ENCODE measurements at places on chromosomes 12 and 14.

GRCh38 chr12:117662620-117663395 lies 301.4 kb upstream of the NOS1 start:
- H3K4me1 ChIP-seq, result no peaks in the 10 kb centered on the region
- no peak overlapping the region for H3K27ac ChIP-seq
- H3K36me3 ChIP-seq, result no peaks in the 10 kb centered on the region

DNA sequence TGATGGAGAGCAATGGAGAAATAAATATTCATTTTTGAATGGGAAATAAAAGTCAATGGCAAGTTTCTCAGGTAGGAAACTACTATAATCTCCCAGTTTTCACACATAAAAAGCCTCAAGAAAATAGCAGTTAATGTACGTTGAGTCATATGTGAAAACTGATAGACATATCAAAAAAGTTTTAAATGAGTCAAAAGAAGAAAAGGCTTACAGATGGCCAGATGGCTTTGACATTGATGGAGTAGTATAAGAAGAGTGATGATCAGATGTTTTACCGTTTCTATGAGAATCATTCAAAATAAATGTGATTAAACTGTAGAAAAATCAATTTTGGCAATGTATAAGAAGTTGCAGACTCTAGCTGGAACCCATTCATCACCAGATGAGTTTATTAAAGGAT lies 97.8 kb downstream of the LLPH start:
- H3K36me3 ChIP-seq, result no peaks in the 10 kb centered on the region
- H3K27ac ChIP-seq, result no peak overlapping the region
- no peak overlapping the region for H3K4me3 ChIP-seq
- H3K4me1 ChIP-seq, result no peaks in the 10 kb centered on the region

- H3K4me1 ChIP-seq, result peaks cover 11% of the 10 kb centered on the region
- H3K27me3 ChIP-seq, result no peaks in the 10 kb centered on the region
- no peaks in the 10 kb centered on the region for H3K36me3 ChIP-seq
- H3K4me3 ChIP-seq, result no peak overlapping the region
These were observed 58.3 kb downstream of the VCPKMT start for GRCh38 chr14:50058113-50058512.

DNA sequence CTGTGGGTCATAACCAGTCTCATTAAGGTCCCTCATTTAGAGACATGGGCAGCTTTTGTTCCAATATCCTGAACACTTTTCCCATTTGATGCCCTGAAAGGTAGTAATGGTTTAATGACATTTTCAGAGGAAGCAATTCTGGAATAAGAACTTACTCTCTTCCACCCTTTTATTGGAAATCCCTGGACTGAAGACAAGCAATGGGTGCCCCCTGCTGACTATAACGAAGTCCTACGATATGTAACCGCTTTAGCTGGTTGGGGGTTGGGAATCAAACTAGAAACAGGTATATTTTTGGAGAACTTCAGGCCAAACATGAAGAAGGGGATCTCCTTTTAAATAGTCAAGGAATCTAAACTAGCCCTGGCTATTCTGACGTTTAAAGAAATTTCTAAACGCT lies 20.5 kb downstream of the SARNP start:
- H3K36me3 ChIP-seq, result peaks cover 17% of the 10 kb centered on the region
- no peaks in the 10 kb centered on the region for H3K4me1 ChIP-seq
- no peak overlapping the region for H3K27ac ChIP-seq
- H3K4me3 ChIP-seq, result no peak overlapping the region
- DNase-seq, result peak; percentile 37

DNA sequence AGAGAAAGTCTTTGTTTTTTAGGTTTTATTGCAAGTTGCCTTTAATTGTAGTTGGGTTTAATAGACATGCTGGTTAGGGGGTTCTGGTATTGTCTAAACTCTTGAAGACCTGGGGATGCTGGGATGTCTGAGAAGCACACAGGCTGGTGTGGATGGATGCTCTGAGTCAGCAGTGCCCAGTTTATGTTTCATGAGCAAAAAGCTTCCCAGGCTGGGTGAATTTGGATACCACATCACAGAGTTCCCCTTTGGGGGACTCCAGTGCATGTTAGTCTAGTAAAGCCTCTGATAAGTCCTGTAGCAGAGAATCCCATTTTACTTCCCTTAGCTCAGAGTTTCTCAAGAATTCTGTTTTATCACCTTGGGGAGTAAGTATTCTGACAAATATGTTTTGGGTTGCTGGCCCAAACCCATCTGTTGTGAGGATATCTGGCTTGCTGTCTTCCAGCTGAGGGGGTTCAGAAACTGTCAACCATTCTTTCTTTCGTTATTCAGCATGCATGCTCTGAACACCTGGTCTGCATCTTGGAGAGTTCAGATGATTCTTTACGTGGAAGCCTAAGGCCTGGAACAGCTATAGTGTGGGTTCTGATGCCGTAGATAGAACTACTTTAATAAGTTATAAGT lies 509.1 kb downstream of the VRK1 start:
- no peak overlapping the region for H3K4me3 ChIP-seq
- no peaks in the 10 kb centered on the region for H3K36me3 ChIP-seq
- H3K27ac ChIP-seq, result no peak overlapping the region
- H3K27me3 ChIP-seq, result peaks cover 3% of the 10 kb centered on the region
- DNase-seq, result no peak

GRCh38 chr12:52778833-52779232 lies 1.7 kb upstream of the KRT76 start:
- no peak overlapping the region for H3K4me3 ChIP-seq
- H3K27ac ChIP-seq, result no peak overlapping the region
- no peaks in the 10 kb centered on the region for H3K27me3 ChIP-seq

DNA sequence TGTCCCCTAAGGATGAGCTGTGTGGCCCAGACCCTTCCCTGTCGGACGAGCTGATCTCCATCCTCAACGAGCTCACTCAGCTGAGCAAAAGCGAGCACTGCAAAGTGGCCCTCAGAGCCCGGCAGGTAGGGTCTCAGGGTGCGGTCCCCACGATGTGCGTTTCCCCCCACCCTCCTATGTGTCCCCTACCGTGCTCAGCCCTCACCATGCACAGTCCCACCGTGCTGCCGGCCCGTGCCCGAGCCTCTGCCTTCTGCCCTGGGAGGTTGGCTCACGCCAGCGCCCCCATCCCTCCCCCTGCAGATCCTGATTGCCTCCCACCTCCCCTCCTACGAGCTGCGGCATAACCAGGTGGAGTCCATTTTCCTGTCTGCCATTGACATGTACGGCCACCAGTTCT lies 86.6 kb downstream of the FOXN4 start:
- no peaks in the 10 kb centered on the region for H3K27me3 ChIP-seq
- H3K36me3 ChIP-seq, result no peaks in the 10 kb centered on the region
- H3K4me3 ChIP-seq, result no peak overlapping the region
- H3K27ac ChIP-seq, result no peak overlapping the region
- no peaks in the 10 kb centered on the region for H3K4me1 ChIP-seq
- DNase-seq, result no peak

DNA sequence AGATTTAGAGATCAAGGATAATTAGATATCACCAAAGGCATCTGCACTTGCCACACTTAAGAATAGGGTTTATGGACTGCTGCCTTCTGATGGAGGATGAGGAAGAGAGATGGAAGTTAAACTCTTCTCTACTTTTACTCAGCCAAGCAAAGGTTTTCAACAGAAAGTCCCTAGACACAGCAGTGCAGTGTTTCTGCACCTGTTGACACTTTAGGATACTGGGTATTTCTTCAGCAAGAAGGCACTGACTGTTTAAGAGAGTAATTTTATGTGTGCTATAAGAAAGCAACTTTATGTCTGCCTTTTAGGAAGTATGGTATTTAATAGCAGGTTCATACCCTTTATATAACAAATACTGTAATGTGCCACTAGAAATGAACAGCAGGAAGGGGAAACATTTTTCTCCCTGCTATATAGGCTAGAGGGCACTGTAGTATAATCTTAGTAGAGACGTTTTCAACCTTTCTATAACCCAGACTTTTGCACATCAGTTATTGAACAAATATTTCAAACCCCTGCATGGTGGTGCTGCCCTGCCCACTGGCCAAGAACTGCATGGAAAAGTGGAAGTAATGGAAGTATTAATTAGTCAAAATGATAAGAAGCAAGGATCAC lies 225.0 kb upstream of the GRIP1 start:
- peaks cover 3% of the 10 kb centered on the region for H3K4me1 ChIP-seq
- no peak overlapping the region for H3K4me3 ChIP-seq
- no peaks in the 10 kb centered on the region for H3K27me3 ChIP-seq
- no peak for DNase-seq

Measured in neuronal stem cell (in vitro differentiated cells).